Fibroblast of upper back skin (primary cell): ENCODE measurements at places on chromosomes 4 and X.

GRCh38 chrX:150736475-150736874 lies 43.3 kb downstream of the MTMR1 start:
- DNase-seq = no peak

DNA sequence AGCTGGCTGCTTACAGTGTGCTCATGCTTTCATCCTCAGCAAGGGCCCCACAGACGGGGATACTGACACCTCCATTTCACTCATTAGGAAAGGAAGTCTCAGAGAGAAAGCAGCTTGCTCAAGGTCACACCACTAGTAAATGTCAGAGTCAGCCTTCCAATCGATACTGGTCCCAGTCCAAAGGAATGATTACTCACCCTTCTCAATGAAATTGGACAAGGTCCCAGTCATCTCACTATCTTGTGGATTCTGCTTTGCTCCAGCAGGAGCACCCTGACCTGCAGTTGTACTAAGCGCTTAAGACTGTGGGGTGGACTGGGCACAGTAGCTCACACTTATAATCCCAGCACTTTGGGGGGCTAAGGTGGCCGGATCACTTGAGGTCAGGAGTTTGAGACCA lies 132.2 kb upstream of the SLC34A2 start:
- DNase-seq = peak; percentile 9

DNA sequence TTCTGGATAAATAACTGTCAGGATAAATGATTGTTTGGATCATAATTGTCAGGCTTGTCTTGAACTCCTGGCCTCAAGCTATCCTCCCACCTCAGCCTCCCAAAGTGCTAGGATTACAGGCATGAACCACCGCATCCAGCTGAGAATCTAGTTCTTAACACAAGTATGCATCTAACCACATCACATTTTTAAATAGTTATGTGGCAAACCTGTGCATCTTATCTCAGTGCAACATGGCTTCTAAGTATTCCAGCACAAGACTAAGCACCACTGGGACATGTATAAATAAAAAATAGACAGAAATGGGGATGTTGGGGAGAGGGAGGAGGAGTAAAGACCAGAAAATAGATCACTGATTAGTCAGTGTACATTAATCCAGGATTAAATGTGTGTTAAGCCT lies 74.7 kb upstream of the TBL1X start:
- DNase-seq = peak; percentile 23

GRCh38 chrX:134241960-134242619 lies 5.1 kb downstream of the CCDC160 start:
- DNase-seq = no peak

DNA sequence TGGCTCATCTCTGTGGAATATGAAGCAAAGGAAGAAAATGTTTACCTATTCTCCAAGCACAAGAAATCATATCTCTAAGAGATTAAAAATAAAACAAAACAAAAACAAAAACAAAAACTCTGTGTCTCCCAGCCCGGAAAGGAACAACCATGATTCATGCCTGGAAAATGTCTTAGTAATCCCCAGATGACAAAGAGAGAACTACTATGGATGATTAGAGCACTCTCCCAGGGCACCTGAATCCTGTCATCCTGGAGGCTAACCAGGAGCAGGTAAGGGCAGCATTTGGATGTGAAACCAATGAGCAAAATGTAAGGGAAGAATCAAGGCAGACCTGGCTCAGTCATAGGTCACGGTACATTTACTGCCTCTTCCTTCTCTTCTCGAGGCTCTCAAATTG lies 1.7 kb upstream of the AKAP4 start:
- no peak for DNase-seq

GRCh38 chrX:132592880-132593279 lies 104.0 kb upstream of the MBNL3 start:
- no peak for DNase-seq

DNA sequence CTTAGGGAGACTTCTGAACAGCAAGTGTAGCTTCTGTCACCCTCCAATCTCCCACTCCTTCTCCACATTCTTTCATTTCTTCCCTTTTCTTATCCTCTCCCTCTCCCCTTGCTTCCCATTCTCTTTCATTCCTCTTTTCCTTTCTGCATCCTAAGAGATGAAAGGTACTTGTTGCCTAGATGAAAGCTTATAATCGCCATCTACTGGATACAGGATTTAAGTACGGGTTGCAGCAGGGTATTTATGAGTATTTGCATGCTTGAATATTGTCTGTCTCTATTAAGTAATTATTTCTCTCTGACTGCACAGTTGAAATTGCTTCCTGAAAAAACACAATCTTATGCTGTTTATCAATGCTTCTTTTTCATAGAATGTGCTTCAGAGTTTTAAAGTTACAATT lies 174.0 kb upstream of the TENT5D start:
- DNase-seq = no peak

DNA sequence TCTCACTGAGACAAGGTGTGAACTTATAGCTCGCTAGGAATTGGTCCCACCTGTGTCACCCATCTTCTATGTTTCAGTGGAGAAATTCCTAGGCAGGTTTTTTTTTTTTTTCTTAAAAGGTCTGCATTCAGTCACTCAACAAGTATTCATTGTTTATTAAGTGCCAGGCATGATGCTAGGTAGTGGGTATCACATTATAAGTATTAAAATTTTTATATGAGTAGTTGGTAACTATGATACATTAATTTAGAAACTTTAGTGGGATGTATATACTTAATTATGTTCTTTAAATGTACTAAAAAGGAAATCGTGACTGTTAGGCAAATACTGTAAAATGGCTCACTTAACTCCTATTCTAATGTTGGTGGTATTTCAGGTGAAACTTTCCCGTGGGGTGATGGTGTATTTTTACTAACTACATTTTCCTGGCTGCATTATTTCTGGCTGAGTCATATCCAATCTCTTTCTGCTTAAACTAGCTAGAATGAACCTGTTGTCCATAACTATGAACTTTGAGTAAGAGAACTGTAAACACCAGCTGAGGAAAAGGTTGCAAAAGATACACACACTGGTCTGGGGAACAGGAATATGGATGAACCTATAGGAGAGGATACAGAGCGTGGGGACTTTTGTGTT lies 49.3 kb upstream of the MED14 start:
- no peak for DNase-seq

GRCh38 chr4:179601671-179602070 lies 2159.4 kb upstream of the AGA start:
- DNase-seq = no peak

DNA sequence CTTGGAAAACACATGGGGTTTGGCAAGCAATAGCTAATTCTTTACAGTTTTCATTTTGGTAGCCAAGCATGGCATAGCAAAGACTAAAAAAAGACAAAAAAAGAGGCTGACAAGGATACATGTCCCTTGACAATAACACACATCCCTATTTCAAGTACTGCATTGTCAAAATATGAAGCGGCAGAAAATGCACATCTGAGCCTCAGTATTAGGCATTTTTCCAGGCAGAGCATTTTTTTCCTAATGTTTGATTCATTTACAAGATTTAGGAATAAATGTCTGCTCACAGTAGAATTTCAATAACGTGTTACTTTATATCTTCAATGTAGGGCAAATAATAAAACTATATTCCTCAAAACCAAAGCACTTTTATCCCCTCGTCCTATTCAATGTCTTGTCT lies 216.3 kb upstream of the PCDH18 start:
- no peak for DNase-seq

DNA sequence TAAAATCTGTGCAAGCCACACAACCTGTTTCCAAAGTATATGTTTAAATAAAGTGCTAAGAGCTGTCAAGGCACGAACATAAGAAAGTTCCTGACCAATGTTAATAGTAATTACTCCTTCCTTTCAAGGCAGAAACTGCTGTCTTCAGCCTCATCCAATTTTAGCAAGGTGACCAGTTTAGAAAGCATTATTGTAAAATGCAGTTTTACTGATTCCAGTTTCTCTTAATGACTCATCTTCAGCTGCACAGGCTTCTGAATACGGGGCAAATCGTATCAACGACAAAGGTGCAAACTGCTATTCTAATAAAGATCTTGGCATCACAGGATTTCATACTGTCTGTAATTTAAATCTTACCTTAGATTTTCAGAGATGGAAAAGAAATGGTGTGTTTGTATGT lies 87.5 kb downstream of the PPP3CA start:
- DNase-seq = peak; percentile 17

DNA sequence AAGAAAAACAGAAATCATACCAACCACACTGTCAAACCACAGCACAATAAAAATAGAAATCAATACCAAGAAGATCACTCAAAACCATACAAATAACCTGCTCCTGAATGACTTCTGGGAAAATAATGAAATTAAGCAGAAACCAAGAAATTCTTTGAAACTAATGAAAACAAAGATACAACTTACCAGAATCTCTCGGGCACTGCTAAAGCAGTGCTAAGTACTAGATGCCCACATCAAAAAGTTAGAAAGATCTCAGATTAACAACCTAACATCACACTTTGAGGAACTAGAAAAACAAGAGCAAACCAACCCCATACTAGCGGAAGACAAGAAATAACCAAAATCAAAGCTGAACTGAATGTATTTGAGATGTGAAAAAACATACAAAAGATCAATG lies 33.2 kb downstream of the AWAT2 start:
- no peak for DNase-seq

GRCh38 chr4:31045724-31046318 lies 325.7 kb downstream of the PCDH7 start:
- peak; percentile 23 for DNase-seq

GRCh38 chr4:173647902-173648301 lies 117.9 kb upstream of the HAND2 start:
- no peak for DNase-seq

- no peak for DNase-seq
Measured at GRCh38 chr4:8577972-8578371, 2.2 kb upstream of the GPR78 start.

GRCh38 chrX:115650449-115650848 lies 89.5 kb downstream of the PLS3 start:
- peak; percentile 51 for DNase-seq

DNA sequence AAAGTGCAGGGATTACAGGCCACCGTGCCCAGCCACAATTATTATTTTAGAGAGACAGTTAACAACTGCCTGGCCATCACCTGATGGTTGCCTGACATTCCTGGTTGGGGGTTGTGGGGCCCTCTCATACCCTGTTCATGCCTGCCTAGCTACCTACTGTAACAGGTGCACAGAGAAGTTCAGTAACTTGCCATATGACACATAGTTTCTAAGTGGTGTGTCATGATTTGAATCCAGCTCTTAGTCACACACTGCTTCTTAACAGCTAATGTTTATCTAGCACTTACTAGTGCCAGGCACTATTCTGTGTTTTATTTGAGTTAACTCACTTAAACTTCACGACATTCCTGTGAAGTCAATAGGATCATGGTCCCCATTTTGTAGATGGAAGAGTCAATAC lies 122.7 kb upstream of the JADE1 start:
- no peak for DNase-seq

DNA sequence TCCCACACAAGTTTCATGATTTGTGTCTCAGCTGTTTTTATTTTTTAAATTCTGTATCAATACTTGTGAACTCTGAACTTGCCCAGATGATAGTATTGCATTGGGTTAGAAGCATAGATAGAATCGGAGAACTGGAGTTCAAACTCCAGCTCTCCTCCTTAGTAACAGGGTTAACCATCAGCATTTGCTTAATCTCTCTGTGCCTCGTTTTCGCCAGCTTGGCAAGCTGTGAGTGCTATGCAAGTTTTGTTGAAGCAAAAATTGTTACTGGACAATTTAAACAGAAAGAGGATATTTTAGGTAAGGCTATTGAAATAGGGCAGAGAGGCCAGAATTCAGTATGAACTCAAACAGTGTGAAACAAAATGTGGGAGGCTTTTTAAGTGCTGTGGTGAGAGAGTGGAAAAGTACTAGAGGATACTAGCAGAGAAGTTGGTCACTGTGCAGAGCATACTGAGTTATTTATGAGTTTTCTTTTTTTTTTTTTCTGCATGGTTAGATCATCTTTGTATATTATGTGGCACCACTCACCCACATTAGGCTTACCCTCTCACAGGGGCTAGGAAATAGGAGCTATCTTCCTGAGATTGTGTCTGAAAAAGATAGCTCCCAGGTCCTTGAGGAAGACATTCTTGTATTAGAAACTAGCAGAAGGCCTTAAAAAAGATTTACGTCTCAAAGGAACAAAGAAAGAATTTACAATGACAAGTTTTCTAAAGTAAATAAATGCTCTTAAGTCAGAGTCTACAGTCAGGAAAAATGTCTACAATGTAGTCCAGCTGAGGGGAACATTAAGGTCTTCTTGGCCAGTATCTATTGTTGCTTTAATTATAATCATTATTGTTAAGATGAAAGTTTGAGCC lies 1126.6 kb downstream of the FAT4 start:
- DNase-seq = no peak

DNA sequence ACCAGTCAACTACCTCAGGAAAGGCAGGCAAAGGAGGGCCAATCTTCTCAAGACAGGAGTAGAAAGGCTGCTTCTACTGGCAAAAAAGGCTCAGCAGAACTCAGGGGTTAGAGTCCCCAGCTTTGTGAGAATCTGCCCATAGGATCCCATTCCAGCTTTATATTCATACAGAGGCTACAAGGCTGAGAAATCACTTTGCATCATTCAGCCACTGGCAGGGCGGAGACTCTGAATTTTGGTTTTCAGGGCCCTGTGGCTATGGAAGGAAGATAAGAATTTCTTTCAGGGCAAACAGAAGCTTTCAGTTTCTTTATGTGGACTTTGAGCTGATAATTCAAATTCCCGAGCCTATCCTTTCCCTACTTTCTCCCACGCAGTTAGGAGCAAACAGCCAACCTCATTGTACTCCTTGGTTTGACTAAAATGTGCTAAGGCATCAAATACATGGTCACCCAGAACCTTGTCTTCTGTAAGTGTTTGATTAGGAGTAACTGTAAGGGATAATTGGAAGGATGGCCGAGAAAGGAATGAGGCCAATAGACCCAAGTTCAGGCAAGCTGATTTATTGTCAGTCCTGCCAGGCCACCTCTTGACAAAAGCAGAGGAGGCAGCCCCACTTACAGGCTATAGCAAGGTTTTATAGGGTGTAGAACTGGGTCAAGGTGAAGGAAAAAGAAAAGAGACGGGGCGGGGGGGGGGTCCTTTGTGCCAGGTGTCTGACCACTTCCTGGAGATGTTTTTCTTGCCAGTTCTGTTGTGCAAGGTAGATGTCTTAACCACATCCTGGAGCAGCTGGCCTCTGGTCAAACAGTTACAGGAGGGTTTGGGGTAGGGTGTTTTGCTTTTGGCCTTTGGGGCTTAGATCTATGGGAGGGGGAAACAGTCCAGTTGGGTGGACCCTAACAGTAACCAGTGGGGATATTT lies 165.3 kb upstream of the PPP1R2C start:
- no peak for DNase-seq

DNA sequence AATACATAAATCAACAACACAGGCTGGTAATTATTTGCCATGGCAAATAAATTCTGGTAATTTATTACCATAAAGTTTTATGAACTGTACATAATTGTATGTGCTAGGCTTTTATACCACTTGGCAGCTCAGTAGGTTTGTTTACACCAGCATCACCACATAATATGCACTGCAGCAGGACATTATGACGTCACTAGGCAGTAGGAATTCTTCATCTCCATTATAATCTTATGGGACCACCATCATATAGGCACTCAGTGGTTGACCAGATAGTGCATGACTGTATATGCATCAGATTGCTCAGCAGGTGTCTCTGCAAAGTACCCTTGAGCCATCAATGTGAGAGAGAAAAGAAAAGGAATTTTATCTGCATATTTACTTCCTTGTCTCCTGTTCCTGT lies 295.4 kb downstream of the CFAP47 start:
- no peak for DNase-seq
